Gastrocnemius medialis (tissue), 4 donors: ENCODE measurements at places on chromosomes 5 and 9. TPM values are rescaled to one million over a fixed set of nuclear protein-coding genes. Genes with fewer than 3 reads are reported as not detected.

GRCh38 chr9:130663258-130663976 lies 977 bp upstream of the PRDM12 start:
- DNase-seq: no peak

DNA sequence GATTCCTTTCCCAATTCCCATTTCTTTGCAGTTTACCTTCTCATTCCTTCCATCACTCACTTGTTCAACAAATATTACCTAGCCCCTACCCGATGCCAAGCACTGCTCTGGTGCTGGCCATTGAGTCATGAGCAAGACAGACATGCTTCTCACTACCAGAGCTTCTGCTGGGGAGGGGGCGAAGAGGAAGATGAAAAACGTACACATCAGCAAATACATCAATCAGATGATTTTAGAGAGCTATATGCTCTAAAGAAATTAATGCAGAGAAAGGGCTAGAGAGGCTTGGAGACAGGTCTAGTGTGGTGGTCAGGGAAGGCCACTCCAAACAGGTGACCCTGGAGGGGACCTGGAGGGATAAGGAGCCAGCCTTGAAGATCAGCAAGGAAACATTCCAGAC lies 14.4 kb upstream of the FAT2 start:
- no peak for DNase-seq

WDR38 gene
- total RNA-seq: not detected

- DNase-seq: no peak
These were observed 166.4 kb upstream of the OTULINL start for GRCh38 chr5:14415024-14415697.

GRCh38 chr9:97666907-97667686 lies 30.0 kb downstream of the XPA start:
- DNase-seq: no peak

RNF224 gene
- total RNA-seq: not detected

DNA sequence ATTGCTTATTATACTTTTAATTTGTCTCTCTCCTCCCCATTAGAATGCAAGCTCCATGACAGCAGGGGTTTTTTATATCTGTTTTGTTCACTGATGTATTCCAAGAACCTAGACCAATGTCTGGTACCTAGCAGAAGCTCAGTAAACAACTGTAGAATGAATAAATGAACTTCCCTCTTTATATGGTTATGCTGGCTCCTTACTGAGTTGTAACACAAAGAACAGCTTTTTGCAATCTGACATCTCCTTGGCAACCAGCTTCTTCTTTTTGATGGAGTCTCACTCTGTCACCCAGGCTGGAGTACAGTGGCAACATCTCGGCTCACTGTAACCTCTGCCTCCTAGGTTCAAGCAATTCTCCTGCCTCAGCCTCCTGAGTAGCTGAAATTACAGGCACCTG lies 13.6 kb downstream of the TRMO start:
- no peak for DNase-seq

- peak; percentile 58 for DNase-seq
These were observed at the start of gene UAP1L1 for GRCh38 chr9:137077010-137077747. TSS of gene UAP1L1 (plus strand) at chr9:137077517. CDS start at chr9:137077533, 16 bp downstream.

GRCh38 chr5:38462976-38463633 lies 93.3 kb downstream of the LIFR start:
- DNase-seq: no peak

DNA sequence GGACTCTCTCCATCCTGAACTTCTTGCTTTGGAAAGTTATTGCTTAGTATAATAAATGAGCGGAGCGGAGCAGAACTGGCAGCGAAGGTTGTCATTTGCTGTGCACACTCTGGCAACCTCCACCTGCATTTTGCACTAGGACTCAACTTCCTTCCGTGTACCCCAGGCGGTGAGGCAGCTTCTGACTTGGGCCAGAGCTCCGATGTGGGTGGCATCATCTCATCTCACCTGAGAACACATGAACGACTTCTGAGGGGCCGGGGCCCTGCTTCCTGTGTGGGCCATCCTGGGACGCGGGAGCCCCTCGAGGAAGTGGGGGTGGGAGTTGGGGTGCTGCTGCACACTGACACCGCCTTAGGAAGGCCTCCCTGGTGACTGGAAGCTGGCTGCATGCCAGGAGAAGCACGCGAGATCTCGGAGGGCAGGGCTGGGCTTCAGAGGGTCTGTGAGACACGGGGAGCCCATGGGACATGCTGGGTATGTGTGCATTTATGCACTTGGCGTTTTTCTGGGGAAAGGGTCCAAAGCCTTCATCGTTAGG lies 56.5 kb upstream of the COL5A1 start:
- DNase-seq: no peak

KCNV2 gene
- not detected for total RNA-seq

DNA sequence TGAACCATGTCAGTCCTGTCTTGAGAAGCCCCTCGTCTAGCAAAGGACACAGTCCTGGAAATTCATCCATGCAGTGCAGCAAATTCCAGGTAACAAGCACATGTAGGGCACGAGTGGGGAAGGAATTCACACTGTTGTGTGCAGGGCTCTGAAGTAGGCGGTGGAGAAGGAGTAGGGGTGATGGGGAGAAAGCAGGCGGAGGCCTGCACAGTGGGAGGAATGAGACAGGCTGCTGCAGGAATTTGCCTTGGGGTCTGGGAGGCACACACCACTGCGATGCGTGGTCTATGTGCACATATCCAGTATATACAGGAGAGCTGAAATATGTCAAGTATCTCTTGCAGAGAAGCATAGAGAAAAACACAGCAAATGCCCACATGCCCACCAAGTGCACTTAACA lies 249.2 kb upstream of the IRX2 start:
- DNase-seq: no peak

- no peak for DNase-seq
These were observed 1062.6 kb downstream of the NR2F1-AS1 start for GRCh38 chr5:92518318-92518904.

MARCOL gene
- total RNA-seq: not detected

- no peak for DNase-seq
These were observed 309.1 kb downstream of the NSG2 start for GRCh38 chr5:174354571-174354970.

DNA sequence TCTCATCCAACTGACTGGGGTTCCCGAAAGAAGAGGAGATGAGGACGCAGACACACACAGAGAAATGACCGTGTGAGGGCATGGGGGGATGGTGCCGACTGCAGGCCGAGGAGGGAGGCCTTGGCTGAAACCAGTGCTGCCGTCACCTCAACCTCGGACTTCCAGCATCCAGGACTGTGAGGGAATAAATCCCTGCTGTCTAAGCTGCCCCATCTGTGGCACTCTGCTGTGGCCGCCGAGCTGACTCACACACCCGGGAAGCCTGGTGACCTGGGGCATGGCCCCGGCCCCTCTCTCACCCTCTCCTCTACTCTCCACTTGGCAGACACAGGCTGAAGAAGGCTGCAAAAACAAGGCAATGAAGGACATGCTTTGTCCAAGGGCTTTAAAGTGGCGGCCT lies 4.4 kb upstream of the COL5A1 start:
- no peak for DNase-seq

DNA sequence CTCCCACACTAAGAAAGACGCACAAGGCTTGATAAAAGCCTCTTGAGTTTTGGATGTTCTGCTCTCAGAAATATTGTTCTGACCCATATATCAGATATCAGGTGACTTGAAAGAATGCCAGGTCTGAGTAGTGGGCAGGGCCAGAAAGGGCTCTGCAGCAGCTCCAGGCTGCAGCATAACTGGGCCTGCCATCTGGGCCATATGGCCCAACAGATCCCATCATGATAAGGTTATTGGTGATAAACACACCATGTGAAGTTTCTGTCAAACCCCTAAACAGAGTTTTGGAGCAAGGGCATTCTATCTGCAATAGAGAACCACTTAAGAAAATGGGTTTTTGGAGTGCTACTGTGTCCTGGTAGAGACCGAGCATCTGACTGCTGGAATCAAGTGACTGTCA lies 29.8 kb upstream of the NPM1 start:
- DNase-seq: no peak

DMRTA1 gene
- 0.69 TPM for total RNA-seq

DNA sequence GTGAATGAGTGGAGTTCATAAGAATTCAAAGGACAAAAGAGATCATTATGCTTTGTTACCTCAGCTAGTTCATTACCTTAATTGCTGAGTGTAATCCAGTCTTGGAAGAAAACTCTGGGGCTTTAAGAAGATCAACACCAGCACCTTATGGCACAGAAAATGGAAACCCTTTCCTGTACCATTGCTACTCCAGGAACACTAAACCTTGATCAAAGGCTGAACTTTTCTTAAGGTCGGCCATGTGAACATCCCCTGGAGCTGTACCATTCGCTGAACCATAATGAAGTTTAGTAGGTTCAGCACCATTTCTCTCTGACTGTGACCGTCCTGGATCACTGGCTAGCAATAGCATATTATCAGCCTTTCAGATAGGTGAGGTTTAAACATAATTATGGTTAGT lies 97.4 kb downstream of the PBX3 start:
- DNase-seq: no peak

DNA sequence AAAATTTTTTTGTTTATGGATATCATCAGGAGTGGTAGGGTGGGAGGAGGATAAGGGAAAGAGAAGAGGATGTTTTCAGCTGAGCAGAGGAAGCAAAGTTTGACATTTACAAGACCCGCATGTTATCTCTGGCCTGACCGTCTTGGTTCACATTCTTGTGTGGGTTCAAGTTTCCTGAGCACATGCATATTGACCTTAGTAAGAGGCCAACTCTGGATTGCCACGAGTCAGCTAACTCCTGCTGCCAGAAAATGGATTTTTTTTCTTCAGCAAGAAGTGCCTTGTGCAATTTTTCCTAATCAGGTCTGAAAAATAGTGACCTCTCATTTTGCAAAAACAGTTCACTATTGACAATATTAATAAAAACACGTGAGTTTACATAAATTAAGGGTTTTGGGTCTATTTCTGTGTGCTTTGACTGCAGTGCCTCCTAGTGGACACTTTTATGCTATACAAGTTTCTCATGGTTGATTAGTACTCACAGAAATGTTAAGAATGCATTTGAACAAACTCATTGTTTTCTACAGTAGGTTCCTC lies 27.1 kb upstream of the BASP1 start:
- peak; percentile 17 for DNase-seq

GRCh38 chr5:111747337-111747736 lies 9.7 kb downstream of the NREP start:
- no peak for DNase-seq
